Stimulated activated naive CD4-positive, alpha-beta T cell treated with Interleukin-2 at 50 U/mL for 16 hours (primary cell): ENCODE measurements at places on chromosomes 5 and 9.
A peak's percentile ranks its signal among the peaks of the same experiment; 100 is the strongest.

DNA sequence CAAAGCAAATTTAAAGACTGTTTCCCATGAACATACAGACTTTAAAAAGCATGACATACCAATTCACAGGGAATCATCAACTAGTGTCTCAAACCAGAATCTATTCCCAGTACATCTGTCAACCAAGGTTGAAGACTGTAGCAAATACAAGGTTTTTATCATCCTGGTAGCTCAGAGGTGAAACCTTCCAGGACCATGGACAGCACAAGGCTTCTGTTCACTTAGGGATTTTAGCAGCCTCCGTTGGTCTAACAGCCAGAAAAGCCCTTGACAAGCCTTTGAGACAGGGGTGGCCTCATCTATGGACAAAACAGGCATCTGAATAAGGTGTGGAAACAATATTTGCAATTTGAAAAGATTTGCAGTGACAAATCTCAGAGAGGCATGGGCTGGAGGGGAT, 119.0 kb downstream of the TRIM32 start:
- DNase-seq = no peak

GRCh38 chr5:175677571-175677970, 19.7 kb downstream of the HRH2 start:
- DNase-seq = no peak

DNA sequence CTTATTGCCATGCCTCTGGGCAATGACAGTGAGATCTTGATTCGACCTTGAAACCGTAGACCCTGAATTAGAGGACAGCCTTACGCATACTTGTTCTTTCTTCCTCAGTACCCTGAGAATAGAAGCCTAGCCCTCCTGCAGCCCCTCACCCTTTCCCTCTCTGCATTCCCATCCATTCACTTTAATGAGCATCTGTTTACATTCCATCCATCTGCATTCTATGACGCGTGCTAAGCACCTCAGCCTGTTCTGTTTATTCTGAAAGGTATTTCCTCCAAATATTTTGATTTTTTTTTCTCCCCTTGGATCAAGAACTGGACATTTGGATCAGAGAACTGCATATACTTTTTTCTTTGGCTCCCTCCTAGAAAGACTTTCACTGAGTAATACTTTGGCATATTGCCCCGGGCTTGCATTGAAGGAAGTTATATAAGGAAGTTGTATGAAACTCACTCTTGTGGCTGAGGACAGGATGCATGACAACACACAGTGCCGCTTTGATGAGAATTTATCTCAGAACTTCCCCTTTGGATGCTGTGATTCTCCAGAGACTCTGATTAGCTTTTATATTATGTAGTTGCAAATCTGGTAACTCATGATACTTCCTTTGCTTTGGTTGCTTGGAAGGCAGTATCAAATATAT, 15.7 kb downstream of the TMEM8B start:
- DNase-seq = no peak

DNA sequence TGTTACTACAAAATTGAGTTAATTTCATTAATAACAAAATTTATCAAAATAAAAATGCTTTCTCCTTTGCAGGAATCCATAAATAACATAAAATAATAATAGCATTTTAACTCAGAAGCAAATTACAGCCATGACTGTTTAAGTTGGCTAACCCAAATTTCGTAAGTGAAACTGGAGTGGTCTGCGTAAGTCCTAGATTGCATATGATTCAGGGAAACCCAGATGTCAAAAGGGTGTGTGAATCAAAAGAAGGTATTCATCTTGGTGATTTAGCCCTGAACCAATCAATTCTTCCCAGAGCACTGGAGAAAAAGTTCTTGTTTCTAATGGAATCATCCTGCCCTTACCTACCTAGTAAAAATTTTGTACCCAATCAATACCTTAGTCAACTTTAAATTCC, 547.6 kb downstream of the RAB3C start:
- no peak for DNase-seq

DNA sequence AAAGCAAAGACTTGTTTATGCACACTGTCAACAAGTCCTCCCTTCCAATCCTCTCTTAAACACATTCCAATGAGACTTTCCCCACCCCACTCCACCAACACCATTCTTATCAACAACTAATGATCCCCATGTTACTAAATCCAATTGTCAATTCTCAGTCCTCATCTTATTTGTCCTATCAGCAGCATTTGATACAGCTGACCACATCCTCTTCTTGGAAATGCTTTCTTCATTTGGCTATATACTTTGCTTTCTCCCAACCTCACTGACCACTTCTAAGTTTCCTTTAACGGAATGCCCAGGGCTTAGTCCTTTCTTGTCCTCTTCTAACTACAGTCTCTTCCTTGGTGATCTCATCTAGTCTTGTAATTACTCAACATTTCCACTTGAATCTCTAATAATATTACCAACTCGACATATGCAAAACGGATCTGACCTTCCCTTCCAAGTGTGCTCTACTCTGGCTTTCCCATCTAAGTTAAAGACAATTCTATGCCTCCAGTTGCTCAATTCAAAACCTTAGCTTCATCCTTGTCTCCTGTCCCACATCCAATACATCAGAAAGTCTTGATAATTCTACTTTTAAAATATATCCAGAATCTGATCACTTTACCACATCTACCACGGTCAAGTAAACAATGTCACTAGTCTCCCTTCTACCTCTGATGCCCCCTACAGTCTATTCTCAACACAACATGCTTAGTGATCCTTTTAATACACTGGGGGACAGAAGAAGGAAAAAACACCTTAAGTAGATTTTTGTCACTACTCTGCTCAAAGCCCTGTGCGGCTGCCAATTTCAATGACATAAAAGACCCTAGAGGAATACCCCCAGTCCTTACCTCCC, 25.5 kb downstream of the AGTPBP1 start:
- no peak for DNase-seq

GRCh38 chr5:172723508-172723907, 47.5 kb downstream of the DUSP1 start:
- DNase-seq = no peak

- DNase-seq = peak; percentile 66
These were observed at the start of gene GALNT10 for GRCh38 chr5:154190595-154191304. TSS of gene GALNT10 (plus strand) at chr5:154190733. CDS start at chr5:154190867, 134 bp downstream.

DNA sequence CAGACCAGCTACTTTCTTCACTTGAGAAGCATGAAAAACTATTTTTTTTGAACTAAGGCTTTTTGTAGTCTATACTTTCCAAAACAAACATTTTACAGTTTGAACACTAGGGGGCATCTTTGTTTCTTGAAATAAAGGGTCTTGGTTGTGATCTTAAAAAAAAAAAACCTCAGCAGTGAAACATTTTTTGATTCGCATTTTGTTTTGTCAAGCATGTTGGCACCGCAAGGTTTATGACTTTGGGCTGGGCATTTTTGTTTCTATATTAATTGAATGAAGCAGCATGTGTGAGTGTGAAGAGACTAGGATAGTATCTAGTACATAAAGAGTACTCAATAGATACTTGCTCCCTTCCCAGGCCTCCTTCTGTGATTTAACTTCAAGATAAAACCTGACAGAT, 31.6 kb upstream of the ACOT12 start:
- DNase-seq = no peak

DNA sequence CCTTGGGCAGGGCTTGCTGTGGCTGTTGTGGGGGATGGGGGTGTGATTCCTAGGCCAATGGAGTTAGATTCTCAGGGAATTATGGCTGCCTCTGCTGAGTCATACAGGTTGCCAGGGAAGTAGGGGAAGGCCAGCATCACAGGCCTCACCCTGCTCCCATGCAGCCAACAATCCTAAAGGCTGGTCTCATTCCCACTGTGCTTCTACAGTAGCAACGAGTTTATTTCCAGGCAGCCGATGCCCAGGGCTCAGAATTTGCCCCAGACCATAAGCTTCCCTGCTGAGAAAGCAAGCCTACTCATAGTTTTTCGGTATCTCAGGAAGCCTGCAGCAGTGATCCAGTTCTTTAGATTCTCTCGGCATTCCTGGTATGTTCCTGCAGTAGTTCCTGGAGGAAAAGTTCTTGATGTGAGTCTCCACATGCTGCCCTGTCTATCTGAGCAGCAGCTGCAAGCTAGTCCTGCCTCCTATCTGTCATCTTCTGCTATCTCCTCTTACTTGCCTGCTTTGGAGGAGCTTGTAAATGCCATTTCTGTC, 59.3 kb upstream of the SELENOP start:
- no peak for DNase-seq

GRCh38 chr5:179769271-179769670, 24.5 kb upstream of the LTC4S start:
- no peak for DNase-seq

- no peak for DNase-seq
These were observed 140.7 kb upstream of the SLC28A3 start for GRCh38 chr9:84481231-84481630.

GRCh38 chr5:154840435-154841272, 9.7 kb downstream of the FAXDC2 start:
- DNase-seq = no peak

- DNase-seq = no peak
These were observed 224.2 kb upstream of the DAP start for GRCh38 chr5:10985091-10985720.

- no peak for DNase-seq
These were observed 508.9 kb downstream of the NTRK2 start for GRCh38 chr9:85178474-85178873.

DNA sequence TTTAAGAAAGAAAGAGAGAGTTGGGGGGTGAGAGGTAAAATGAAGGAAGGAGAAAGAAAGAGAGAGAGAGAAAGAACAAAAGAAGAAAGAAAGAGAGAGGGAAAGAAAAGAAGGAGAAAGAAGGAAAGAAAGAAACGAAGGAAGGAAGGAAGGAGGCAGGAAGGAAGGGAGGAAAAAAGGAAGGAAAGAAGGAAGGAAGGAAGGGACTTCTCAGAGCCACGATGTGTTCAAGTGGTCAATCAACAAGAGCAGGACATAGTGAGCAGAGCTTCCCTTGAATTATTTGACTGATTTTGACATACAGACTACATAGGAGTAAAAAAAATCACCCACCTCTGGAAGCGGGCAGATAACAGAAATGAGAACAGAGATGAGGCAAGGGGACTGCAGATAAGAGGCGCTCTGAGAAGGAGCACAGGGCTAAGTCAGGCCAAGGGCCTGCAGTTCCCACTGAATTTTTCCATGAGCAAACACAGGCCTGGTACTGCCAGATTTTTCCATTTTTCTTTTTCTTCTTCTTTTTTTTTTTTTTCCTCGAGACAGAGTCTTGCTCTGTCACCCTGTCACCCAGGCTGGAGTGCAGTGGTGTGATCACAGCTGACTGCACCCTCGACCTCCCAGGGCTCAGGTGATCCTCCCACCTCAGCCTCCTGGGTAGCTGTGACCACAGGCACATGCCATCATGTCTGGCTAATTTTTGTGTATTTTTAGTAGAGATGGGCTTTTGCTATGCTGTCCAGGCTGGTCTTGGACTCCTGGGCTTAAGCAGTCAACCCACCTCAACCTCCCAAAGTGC, 77.7 kb upstream of the IL17B start:
- DNase-seq = no peak

DNA sequence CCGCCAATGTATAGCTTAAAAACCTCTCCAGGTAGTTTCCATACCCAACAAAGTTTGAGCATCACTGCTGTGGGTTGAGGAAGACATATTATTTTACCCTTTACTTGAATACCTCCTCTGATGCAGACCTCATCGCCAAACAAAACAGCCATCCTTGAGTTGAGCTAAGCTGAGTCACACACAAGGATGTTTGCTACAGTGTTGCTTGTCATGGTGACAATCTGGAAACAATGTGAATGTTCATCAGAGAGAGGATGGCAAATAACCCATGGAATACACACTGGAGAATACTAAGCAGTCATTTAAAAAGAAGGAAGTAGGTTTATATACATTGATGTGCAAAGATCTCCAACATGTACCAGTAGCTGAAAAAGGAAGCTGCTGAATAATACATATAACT, 41.1 kb upstream of the TCF7 start:
- no peak for DNase-seq

DNA sequence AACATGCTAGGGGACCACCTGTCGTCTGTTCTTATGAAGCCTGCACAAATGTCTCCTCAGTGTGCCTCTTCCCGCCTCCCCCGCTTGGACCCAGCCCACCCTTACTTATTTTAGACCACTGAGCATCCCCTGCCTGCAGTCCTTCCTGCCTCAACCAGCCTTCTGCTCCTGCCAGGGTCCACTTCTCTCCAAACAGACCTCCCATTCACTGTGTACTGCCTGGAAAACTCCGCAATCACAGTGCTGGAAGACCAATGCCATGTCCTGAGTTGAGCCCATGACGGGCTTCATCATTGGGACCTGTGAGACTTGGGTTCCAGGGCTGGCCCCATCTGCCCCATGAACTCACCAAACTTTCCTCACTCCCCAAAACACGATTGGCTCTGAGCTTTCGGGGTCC, 309.4 kb downstream of the IRX1 start:
- no peak for DNase-seq

- no peak for DNase-seq
These were observed 5.2 kb downstream of the DENND1A start for GRCh38 chr9:123924727-123925126.

DNA sequence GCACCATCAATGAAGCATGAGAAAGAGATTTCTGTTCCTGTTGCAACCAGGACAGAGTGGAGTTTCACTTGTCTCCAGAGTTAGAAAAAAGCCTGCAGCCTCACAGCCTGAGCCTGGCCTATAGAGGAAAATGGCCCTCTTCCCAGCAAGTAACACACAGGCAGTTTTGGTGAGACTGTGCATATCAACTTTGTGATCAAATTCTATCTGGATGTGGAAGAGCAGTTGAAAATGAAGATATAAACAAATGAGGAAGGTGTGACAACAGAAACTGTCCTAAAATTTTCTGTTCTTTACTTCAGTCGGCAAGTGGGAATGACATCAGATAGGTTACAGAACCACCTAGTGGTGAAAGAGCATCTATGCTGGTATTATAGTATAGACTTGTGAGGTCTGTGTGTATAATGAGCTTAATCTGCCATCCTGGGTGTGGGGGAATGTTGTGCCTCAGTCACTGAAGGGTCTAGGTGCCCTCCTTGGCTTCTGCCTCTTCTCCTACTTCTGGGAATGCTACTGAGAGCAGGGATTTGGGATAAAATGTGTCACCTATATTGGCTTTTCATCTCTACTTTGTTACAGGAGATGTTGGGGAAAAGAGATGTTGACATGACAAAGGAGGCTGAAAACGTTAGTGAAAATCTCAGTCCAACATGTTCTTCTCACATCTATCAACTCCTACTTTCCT, 28.2 kb downstream of the YIPF5 start:
- DNase-seq = no peak
